ENCODE measurements at places on chromosomes 13 and 19.

GRCh38 chr13:30493658-30494381 lies 28.1 kb upstream of the HMGB1 start:
- no peak for DNase-seq

DNA sequence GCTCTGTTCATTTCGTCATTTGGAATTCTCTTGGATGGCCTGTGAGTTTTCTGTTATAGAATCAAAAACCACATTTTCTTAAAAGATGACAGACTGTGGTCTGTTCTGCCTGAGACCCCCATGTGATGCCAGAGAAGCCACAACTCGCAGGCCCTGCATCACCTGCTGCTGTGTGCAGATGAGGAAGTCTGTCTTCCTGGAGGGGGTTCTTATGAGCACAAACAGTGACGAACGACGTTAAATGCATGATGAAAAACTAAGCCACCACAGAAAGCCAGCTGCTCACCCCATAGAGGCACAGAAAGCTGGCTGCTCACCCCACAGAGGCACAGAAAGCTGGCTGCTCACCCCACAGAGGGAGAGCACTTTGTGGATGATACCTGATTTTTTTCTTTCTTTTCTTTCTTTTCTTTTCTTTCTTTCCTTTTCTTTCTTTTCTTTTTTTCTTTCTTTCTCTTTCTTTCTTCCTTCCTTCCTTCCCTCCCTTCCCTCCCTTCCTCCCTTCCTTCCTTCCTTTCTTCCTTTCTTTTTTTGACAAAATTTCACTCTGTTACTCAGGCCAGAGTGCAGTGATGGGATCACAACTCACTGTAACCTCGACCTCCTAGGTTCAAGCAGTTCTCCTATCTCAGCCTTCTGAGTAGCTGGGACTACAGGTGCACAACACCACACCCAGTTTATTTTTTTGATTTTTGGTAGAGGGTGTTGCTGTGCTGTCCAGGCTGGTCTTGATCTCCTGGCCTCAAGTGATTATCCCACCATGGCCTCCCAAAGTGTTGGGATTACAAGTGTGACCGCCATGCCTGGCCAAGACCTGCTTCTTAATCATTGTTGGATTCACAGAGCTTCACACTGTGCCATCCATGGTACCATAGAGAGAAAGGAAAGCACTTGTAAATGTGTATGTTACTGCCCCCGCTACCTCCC lies 1191.4 kb downstream of the UQCRFS1 start:
- no peak for DNase-seq

- no peak for DNase-seq
Measured at GRCh38 chr13:33799950-33800592, 17.9 kb upstream of the RFC3 start.

DNA sequence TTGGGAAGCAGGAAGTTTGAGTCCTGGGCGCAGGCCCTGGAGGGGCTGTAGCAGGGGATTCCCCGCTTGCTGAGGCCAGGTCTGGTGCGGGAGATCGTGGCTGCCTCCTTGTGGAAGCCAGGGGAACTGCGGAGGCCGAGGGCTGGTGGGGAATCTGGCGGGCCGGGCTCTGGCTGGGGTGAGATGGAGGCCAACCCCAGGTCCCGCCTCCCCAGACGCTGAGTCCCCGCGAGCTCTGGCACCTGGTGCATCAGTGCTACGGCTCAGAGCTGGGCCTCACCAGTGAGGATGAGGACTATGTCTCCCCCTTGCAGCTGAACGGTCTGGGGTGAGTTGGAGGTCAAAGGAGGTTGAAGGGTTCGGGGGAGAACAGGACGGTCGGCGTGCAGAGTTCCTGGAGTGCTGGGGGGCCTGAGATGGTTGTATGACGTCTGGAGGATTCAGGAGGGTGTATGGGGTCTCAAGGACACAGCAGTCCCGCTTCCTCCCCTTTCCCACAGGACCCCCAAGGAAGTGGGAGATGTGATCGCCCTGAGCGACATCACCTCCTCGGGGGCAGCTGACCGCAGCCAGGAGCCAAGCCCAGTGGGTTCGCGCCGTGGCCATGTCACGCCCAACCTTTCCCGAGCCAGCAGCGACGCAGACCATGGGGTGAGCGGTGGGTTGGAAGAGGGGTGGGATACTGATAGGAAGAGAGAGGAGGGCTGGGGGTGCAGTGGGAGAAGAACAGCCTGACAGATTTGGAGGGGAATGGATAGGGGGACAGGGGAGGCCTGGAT lies 13.1 kb downstream of the GRAMD1A start:
- DNase-seq, result no peak

- DNase-seq, result no peak
Measured at GRCh38 chr19:55441692-55442321, 1.3 kb downstream of the SHISA7 start.

DNA sequence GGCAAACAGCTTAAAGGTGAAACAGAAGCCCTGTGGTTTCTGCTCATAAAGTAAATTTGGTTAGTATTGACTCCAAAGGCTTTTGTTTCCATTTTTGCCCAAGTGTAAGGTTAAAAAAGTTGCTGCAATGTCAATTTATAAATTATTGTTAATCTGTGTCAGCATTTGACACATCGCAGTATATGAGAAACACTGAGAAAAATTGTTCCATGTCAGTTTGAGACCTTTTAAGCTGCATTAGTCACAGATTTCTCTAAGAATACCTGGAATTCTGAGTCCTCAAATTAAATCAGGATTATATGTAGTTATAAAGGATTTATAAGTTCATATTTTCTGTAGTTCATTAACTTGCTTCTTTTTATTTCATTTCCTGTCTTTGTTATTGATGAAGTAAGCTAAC lies 78.8 kb downstream of the FGF14 start:
- DNase-seq, result no peak

DNA sequence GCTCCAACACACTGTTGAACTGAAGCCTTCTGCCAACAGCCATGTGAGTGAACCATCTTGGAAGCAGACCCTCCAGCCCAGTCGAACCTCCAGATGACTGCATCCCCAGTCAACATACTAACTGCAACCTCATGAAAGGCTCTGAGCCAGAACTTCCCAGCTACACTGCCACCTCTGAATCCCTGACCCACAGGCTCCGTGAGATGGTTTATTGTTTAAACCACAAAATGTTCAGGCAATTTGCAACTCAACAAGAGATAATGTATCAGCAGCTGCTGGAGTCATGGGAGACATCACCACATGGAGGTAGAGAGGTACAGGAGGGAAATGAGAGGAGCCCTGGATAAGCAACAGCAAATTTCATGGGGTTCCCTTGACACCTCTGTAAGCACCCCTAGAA lies 266.4 kb upstream of the NBEA start:
- DNase-seq, result no peak

- no peak for DNase-seq
Measured at GRCh38 chr19:40567040-40567749, 9.5 kb upstream of the SHKBP1 start.

Measured in NCI-H524 treated with DMSO at 0.1 percent for 48 hours (cell line).